CD4-positive, alpha-beta T cell treated with Interleukin-17A for 1 hour (primary cell): ENCODE measurements at places on chromosomes 13 and 19.

GRCh38 chr13:112760931-112761330, 71.1 kb downstream of the ATP11A start:
- no peak for DNase-seq

- peak; percentile 17 for DNase-seq
Measured at GRCh38 chr13:49652355-49653305, 24.3 kb downstream of the ARL11 start.

- DNase-seq, result no peak
Measured at GRCh38 chr13:87671753-87672605, 808 bp downstream of the SLITRK5 start.

DNA sequence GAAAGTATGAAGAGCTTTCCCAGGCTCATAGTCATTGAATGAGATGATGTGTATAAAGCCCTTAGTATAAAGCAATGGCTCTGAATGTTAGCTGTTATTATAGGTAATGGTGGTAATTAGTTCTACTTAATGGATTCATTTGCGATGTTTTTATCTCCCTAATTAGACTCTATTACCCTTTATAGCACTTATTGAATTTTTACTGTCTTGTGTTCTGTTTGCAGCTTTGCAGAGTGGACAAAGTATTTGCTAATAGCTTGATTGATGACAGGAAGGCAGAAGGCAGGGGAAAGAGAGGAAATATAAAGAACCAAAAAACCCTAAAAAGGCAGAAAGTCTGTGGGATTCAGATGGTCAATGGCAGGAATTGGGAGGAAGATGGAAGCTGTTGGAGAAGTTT, 524.4 kb upstream of the SPRY2 start:
- no peak for DNase-seq

GRCh38 chr13:50015258-50015657, at the start of gene KCNRG:
Gene KCNRG, plus strand, starts transcription at chr13:50015444. Its CDS starts 50 bp downstream, at chr13:50015494.
- DNase-seq, result no peak

GRCh38 chr13:77507931-77508776, 27.4 kb upstream of the SCEL start:
- no peak for DNase-seq

DNA sequence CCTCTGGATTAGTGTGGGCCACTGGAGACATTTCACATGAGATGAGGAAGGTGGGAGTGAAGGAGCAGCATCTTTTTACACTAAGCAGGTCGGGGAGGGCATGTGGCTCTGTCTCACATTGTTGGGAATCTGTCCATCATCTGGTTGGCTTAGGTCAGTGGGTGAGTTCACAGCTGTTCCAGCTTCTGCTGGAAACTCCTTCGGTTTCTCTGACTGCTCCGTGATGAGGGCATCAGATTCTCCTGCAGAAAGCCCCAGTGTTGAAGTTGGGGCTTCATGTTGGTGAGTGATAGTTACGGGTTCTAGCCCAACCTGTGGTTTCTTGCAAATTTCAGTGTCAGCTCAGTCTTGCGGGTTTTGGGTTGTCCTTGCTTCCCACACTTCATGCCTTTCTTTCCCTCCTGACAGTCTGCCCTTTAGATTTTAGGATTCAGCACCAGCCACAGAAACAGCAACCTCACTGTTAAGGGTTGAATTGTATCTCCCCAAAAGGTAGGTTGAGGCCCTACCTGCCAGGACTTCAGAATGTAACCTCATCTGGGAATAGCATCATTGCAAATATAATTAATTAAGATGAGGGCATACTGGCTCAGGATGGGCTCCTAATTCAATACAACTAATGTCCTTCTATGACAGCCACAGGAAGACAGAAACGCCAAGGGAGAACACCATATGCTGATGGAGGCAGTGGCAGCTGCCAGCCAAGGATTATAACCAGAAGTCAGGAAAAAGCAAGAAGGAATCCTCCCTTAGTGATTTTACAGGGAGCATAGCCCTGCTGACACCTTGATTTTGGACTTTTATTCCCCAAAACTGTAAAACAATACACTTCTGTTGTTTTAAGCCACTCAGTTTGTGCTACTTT, 7.6 kb upstream of the ALOX5AP start:
- DNase-seq, result no peak

DNA sequence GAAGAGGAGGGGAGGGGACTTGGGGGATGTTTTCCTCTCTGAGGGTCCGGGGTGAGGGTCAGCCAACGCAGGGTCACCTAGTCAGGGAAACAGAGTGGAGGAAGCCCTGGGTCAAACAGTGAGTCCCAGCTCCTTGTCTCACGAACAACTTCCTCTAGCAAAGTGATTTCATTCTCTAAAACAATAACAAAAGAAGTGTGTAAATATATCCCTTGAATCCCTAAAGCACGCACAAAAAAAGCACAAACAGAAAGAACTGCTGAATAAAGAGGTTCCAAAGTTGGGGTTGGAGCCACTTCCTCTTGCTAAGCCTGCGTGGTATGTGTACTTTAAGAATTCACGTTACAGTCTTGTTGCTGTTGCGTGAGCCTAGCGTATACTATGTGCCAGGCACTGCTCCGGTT, 1.5 kb upstream of the C5AR2 start:
- DNase-seq, result no peak

- DNase-seq, result no peak
Measured at GRCh38 chr13:49297338-49297737, 49.6 kb downstream of the CDADC1 start.

- DNase-seq, result no peak
Measured at GRCh38 chr13:41791056-41791455, 169.9 kb downstream of the VWA8 start.

DNA sequence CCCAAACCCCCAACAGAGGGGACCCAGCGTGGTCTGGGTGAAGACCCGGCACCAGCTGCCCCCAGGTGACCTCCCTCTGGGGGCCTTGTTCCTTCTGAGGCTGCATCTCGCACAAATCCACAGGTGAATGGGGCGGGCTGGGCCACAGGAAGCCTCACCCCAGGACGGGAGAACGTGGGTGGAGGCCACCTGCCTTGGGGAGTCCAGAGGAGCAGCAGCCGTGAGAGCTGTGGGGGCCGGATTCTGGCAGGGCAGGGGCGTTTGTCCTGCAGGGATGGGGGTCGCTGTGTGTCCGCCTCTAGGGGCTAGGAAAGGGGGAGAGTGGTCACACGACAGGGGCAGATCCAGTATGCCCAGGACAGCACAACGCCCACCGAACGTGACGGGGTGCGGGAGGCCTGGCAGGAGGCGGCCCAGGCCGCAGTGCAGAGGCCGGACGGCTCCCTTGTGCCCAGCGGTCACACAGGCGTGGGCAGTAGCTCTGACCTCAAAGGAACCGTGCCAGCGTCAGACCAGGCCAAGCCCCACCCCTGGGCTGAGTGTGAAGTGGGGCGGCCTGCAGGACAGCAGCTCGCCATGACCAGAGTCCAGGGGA, 6.7 kb downstream of the POLR2E start:
- no peak for DNase-seq

DNA sequence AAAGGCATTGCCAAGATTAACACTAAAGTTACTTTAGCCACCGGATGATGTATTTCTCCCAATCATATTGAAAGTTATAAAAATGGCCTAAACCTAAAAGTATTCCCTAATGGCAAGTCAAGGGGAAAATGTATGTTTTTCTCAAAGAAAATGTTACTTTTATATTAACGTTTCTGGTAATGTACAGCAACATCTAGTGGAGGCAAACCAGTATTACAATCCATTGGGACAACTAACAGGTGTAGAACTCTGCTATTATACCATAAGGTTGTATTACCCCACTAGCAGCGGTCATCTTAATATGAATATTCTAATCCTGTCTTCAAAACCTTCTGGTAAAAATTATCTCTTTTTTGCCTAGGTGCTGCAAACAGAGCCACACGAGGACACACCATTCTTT, 69.2 kb downstream of the ZNF100 start:
- DNase-seq, result peak; percentile 56

- DNase-seq, result no peak
Measured at GRCh38 chr19:37990362-37990761, 83.4 kb downstream of the SIPA1L3 start.

DNA sequence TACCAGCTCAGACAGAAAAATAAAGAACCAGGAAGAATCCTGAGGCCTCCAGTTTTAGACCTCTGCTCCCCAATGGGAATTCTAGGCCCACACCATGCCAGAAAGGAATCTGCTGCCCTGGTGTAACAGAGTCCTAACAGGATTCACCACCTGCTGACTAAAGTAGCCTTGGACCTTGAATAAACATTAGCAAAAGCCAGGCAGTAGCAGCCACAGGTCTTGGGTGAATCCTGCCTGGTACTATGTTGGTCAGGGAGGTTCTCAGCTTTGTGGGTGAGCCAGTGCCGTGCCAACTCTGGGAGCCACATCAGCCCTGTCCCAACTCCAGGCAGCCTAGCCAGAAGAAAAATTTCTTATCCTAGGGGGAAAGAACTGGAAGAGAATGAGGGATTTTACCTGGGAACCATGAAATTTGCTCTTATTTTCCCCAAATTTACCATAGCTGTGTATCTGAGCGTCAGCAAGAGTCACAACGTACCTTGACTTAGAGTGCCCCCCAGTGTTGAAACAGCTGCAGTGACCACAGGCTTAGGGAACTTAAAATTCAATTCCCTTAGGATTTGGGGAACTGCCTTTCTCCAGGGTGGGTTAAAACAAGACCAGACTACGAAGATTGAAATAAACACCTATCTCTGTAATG, 1895.6 kb upstream of the PRR20A start:
- DNase-seq, result no peak

DNA sequence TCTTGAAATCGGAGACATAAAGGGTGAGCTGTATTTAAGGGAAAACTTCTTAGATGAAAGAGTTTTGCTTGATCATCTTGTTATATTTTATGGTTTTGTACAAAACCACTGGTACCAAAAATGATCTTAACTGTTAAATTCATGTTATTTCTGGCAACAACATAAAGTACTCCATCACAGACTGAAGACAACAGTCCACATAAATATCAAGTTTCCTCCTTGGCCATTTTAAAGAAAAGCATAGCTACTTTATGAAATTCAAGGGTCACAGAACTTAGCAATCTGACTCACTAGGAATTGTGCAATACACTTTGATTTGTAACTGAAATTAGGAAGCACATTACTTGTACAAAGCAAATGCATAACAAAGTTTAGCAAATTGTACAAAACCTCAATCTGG, 66.3 kb downstream of the TBC1D4 start:
- DNase-seq, result no peak

GRCh38 chr19:47686679-47687450, 26.4 kb upstream of the EHD2 start:
- no peak for DNase-seq

GRCh38 chr13:77981281-77981881, 62.8 kb upstream of the EDNRB start:
- no peak for DNase-seq

GRCh38 chr13:21427741-21428140, 31.4 kb downstream of the ZDHHC20 start:
- no peak for DNase-seq

- peak; percentile 99 for DNase-seq
Measured at GRCh38 chr13:45341034-45341798, at the start of gene TPT1. Gene TPT1, minus strand, starts transcription at chr13:45341183. Its CDS starts 114 bp downstream, at chr13:45341069.
